ENCODE measurements at places on chromosomes 6 and 20.

GRCh38 chr6:94052749-94053148, 633.4 kb upstream of the EPHA7 start:
- DNase-seq: no peak

GRCh38 chr20:45323731-45324130, 15.6 kb upstream of the MATN4 start:
- DNase-seq: no peak

DNA sequence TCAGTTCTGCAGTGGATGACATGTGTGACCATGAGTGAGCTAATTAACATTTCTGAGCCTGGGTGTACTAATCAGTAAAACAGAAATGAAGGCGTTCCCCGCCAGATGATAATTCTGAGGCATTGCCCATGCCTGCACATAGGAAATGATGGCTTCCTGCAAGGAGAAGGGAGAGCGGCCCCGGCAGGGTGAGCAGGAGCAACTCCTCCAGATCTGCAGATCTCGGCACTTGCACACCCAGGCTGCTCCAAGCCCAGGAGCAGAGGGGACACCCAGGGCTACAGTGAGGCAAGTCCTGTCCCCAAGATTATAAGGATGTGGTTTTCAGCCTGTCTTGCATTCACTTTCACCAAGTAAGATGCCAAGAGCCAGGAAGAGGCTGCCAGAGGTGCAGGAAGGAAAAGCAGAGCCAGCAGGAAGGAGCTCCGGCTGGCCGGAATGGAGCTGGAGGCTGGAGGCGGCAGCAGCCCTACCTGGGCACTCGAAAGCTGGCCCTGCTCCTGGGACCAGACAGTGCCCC, 177.5 kb upstream of the CST7 start:
- no peak for DNase-seq

DNA sequence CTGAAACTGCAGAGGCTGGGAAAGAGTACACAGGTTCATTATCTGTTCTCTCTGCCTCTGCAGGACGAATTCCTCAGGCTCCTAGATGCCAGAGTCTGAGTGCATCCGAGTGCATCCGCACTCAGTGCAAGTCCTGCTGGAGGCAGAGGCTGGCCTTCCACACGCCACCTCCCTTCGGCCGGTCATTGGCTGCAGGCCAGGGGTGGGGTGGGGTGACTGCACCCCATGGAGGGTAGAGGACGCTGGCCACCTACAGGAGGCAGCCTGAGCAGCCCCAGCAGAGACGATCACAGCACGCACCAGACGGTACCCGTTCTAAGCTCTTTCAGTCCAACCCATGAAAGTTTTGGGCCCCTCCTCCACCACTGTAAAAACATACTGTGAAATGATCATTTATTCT, 11.7 kb downstream of the SFT2D1 start:
- DNase-seq: no peak

DNA sequence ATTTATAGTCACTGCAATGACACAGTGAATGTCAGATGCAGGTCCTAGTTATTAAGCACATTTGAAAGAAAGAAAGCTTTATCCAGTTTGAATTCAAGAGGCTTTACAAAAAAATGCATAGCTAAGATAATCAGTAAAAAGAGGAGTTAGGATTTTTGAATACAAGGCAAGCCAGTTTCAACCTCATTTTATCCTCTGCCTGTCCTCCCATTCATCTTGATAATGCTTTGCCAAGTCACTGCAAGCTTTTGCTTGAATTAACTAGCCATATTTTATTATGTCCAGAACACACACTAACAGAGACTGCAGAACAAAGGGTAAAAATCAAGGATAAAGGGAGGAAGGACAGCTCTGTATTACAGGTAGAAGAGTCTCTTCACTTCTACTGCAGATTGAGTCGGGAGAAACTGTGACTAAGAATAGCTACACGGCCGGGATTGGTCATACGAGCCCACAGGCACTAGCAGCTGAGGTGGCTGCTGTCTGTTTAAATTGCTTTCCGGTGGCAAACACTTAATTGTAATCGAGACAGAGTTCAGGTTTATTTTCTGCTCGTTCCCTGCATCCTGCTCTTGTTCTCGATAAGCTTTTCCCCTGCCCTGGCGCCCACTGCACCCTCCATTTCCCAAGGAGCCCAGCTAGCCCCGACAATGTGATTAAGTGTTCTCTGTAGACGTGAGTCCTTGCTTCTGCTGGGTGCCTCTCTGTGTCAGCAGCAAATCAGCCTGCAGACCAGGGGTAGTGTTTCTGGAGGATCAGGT, 30.5 kb upstream of the AKAP12 start:
- no peak for DNase-seq

DNA sequence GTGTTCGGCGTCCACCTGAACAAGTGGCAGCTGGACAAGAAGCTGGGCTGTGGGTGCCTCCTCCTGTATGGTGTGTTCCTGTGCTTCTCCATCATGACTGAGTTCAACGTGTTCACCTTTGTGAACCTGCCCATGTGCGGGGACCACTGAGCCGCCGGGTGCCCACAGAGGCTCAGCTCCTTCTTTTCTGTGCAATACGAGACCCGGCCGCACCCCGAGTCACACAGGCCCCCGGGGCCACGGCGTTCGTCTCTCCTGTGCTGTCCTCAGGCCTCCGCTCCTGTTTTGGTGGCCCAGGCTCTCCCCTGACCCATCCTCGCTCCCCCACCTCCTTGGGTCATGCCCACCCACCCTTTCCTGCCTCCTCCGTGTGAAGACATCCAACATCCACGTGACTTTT, 37.1 kb upstream of the RIN2 start:
- DNase-seq: no peak

DNA sequence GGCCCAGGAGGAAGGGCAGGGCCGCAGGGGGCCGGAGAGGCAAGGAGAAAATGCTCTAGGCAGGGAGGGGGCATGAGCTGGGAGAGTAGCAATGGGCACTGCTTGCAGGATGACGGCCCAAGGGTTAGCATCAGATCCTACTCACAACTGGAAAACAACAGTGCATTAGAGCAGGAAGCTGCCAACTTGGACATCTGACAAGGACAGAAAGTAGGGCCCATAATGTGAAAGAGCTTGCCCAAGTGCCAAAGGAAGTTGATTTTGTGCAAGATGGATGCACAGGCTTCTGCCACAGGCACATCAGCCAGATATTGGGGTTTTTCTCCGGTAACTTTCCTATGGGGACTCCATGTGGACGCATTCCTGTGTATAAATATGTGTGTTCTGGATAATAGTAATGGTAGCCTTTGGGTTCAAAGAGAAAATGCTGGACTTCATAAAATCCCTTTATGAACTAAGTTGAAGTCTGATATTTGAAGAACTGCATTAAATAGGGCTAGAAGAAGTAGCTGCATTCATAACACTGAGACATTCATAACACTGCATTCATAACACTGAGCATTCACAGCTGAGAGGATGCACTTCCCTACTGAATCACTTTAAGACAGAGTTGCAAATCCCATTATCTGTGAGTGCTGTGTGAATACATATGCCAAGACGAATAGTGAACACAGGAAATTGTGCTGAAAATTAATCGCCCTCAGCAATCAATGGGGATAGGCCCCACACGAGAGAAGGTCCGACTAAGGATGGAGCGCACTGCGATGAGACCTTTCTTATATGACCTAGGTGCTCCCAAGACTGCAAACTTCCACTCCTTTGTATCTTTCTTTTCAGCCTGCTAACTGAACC, 235.6 kb upstream of the PRDM1 start:
- no peak for DNase-seq

DNA sequence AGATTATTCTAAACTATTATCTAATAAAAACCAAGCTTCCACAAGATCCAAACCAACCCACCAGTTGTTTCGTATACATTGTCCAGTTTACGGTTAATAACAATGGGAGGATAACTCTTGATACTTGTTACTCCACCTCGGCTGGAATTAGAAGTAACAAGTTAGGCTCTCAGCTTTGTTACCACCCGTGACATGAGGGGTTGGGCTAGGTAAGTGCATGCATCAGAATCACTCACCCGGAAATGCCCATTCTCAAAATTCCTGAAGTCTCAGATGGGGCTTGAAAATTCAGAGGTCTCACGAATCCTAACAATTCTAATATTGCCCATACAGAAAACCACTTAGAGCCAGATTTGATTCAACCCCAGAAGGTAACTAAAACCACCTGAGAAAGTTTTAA, 27.0 kb upstream of the SERPINB1 start:
- DNase-seq: no peak

DNA sequence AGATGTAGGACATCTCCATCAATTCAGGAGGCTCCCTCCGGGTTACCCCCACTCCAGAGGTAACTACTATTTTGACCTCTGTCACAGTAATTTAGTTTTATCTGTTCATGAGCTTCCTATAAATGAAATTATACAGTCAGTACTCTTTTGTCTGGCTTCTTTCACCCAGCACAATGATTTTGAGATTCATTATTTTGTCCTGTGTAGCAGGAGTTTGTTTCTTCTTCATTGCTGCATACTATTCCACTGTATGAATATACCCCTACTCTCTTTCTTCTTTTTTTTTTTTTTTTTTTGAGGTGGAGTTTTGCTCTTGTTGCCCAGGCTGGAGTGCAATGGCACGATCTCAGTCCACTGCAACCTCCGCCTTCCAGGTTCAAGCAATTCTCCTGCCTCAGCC, 11.8 kb upstream of the AP5S1 start:
- no peak for DNase-seq

GRCh38 chr20:41359541-41360011, 7.0 kb downstream of the EMILIN3 start:
- DNase-seq: no peak

DNA sequence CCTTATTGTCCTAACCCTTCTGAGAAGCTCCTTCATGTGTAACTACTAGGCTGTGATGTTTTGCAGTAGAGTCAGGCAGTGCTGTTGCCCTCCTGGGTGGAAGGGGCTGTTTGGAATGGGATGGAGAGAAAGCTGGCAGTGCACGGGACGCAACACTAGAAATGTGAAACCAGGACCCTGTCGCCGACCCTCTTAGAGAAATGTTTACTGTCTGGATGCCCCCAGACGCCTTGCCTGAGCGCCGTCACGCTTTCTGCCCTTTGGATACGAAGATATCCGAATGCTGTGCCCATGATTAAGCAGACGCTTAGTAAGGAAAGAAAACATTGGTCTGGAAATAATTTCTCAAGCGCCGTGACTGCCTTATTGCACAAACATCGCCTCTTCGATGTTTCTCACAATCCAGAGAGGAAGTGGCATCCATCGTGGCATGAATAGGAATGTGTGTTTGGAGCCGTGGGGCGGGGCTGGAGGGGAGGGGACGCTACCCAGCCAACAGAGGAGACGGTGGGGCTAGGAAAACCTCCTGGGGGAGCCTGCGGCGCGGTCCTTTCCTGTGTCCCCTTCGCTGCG, 661 bp upstream of the PPP1R14C start:
- no peak for DNase-seq

GRCh38 chr6:63928613-63929012, 293.0 kb downstream of the PHF3 start:
- DNase-seq: no peak

- no peak for DNase-seq
Measured at GRCh38 chr6:30315156-30315555, 11.6 kb upstream of the TRIM39 start.

DNA sequence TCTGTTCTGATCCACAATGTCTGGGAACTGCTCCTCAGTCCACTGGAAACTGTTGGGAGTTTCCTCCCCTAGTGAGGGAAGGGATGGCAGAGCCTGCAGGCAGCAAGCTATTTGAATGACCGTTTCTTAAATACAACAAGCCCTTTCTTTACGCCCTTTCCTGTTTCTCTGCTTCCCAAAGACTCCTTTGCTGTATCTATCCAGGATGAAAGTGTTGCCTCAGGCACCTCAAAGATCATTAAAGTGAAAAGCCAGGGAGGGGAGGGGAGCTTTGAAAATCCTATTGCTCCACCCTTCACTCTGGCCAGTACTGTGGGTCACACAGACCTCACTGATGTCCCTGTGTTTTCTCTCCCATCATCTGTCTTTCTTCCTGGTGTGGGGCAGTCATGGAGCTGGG, 213.1 kb downstream of the RNF144B start:
- no peak for DNase-seq

GRCh38 chr20:35304956-35305355, 12.7 kb upstream of the FAM83C start:
- no peak for DNase-seq

GRCh38 chr6:86355271-86355670, 582.1 kb upstream of the HTR1E start:
- DNase-seq: no peak

DNA sequence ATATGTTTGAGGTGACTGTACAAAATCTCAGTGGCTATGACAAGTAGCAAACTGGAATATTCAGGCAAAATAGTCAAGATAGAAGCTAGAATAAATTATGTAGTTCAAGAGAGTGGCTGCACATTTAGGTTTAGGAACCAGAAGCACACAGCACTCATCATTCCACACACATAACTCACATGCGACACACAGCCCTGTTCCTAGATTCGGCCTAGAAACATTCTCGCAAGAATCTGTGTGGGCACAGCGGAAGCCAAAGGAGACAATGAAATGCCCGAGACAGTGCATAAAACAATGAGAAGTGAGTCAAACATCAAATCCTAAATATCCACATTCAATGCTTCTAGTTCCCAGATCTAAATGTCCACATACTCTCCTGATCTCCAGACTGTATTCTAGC, 9.5 kb upstream of the SUPT3H start:
- DNase-seq: no peak

GRCh38 chr20:16520154-16520553, 53.1 kb downstream of the KIF16B start:
- no peak for DNase-seq

DNA sequence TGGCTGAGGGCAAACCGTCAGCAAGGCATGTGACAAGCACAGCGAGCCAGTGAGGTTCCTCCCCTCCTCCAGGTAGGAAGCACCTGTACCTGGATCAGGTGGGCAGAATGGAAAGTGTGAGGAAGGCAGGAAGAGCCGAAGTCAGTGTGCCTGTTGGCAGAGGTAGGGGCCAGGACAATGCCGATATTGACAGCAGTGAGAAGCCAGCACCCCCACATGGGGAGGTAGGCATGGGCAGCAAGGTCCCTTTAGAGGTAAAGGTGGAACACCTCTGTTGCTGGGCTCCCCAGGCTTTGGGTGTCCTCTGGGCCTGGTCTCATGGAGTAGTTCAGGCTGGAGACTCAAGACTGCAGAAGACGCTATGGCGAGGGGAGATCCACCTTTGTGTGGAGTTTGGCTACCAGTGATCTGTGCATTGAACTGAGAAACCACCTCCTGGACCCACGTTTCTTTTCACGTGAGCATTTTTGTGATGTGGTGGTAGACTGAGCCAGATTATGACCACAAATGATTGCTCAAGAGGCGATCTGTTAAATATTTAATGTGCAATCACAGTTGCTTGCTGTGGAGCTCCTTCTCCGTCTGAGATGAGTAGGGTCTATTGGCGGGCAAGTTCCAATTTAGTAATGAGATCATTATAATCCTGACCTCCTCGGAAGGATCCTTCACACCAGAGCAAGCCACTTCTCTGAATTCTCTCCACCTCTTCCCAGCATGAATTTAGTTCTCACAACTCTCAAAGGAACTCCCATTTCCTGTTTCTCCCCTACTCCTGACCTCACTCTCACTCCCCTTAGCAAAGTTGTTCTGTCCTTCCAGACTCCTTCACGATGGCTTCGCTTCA, 174.8 kb downstream of the CDH26 start:
- DNase-seq: no peak

GRCh38 chr20:32411955-32412706, 54.0 kb downstream of the ASXL1 start:
- DNase-seq: no peak

GRCh38 chr20:23049201-23050075, at the start of gene THBD:
TSS of gene THBD (minus strand) at chr20:23049672. CDS start at chr20:23049504, 168 bp downstream.
- DNase-seq: no peak

- DNase-seq: no peak
Measured at GRCh38 chr20:50367104-50367674, 143.0 kb upstream of the PTPN1 start.

GRCh38 chr6:162999575-163000285, 272.0 kb downstream of the PACRG start:
- DNase-seq: no peak
